ENCODE measurements at places on chromosomes 6 and 20. TPM values are rescaled to one million over a fixed set of nuclear protein-coding genes. Genes with fewer than 3 reads are reported as not detected.

- DNase-seq: no peak
These were observed 367 bp downstream of the GSTA3 start for GRCh38 chr6:52909131-52909530.

DNA sequence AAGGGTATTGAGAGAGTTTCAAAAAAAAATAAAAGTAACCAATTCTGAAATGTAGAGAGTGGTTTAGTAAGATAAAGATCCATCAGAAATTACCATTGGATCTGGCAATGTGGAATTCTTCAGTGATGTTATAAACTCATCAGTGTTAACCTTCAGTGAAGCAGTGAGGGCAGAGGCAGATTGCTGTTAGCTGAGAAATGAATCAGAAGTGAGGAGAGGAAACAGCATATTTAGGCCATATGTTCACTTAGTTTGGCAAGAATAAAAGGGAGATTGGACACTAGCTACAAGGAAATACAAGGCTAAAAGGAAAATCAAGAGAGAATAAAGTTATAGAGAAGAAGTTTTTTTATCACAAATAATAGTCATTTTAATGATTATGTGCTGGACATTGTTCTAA, 9.6 kb downstream of the KCNQ5 start:
- no peak for DNase-seq

DNA sequence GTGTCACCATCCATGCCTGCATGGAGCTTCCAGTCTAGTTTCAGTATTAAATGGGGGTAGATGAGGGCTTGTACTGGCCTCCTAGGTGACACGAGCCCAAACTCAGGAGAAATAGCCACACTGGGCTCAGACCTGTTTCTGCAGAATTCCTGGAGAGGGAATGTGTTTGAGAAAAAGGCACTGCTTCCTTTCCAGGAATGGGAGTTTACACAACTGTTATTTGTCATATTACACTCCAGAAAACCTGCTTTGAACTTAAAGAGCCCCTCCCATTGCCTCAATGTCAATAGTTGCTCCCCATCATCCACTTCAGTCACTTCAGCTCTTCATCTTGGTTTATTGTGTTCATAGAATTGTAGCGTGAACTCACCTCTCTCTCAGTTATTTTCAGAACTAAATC, 151.5 kb downstream of the CFAP61 start:
- no peak for DNase-seq

GRCh38 chr20:35155936-35156335, 8.8 kb upstream of the EDEM2 start:
- DNase-seq: no peak

Gene POM121L2
- not detected for total RNA-seq

DNA sequence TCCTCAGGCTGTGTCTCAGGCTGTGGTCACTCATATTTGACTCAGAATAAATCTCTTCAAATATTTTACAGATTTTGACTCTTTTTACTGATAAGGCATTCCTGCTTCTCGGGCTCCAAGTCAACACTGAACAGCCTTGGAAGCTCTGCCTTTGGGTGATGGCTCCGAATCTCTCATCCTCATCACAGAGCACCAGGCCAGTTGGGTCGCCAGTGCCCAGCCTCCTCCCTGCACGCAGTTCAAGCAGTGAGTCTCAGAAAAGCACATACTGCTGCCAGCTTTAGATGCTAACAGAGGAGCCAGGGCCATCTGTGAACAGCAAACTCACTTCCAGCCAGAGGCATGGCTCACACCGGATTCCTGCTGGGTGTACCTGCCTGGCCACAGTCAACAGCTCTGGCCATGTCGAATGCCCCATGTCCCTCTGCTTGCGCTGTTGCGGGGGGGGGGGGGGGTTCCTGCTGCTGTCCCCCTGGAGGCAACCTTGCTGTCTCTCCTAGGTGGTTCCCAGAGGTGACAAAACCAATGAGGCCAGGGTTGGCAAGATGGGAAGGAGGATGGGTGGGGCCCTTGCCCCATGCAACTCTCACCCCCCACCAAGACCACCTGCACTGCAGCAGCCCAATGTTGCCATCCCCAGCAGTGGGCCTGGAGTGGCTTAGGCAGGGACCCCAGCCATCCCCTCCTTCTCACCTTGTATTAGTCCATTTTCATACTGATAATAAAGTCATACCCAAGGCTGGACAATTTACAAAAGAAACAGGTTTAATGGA, 248.8 kb downstream of the ERMARD start:
- DNase-seq: no peak

Gene ATP9A
- 43.4 TPM for total RNA-seq

GRCh38 chr20:14189794-14190402, 147.5 kb downstream of the FLRT3 start:
- no peak for DNase-seq

GRCh38 chr20:62814060-62814708, 2.7 kb upstream of the COL9A3 start:
- DNase-seq: no peak

GRCh38 chr6:40640599-40641227, 53.5 kb upstream of the LRFN2 start:
- no peak for DNase-seq

GRCh38 chr6:30754631-30755030, 10.3 kb upstream of the IER3 start:
- DNase-seq: no peak

Measured in chondrocyte (in vitro differentiated cells).